ENCODE measurements at places on chromosomes 2 and 18.

DNA sequence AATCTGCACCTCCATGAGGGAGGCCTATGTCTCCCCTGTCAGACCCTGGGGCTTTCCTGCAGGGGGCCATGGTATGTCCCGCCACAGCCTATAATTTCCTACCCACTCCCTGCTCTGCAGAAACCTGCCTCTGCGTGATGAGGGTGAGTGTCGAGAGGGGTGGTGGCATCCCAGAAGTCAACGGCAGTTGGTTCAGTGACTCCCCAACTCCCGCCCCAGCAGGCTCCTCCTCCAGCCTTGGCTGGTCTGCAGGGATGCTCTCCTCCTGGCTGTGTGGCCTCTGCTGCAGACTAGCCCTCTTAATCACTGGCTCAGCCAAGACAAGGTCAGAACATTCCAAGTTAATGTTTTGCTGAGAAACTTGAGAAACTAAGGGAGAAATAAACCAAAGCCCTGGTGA lies 13.3 kb downstream of the CELF4 start:
- DNase-seq: no peak

DNA sequence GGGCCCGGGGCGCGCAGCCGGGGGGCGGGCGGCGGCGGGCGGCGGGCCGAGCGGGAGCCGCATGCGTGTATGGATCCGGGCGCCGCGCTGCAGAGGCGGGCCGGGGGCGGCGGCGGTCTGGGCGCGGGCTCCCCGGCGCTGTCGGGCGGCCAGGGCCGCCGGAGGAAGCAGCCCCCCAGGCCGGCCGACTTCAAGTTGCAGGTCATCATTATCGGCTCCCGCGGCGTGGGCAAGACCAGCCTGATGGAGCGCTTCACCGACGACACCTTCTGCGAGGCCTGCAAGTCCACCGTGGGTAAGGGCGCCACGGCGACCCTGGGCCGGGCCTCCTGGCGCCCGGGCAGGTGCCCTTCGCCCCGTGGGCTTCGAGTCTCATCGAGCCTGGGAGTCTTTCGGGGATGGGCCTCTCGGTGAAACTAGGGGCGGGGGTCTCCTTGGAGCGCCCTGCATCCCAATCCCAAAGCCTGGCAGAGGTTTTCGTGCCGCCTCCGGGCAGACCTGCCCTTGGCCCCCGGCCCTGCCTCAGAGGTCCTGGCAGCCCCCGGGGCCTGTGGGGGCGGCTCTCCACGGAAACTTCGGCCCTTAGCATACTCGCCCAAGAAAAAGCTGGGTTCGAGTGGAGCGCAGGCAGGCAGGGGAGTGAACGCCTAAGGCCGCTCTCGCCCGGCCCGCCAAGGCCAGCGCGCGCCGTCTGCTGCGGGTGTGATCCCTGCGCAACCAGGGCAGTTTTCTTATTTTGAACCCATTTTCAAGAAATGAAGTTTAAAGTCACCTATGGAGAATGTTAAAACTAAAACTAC lies 622 bp downstream of the RAB12 start:
- DNase-seq: peak; percentile 8

- no peak for DNase-seq
Observed at GRCh38 chr2:122244598-122245229, 489.3 kb downstream of the TSN start.

DNA sequence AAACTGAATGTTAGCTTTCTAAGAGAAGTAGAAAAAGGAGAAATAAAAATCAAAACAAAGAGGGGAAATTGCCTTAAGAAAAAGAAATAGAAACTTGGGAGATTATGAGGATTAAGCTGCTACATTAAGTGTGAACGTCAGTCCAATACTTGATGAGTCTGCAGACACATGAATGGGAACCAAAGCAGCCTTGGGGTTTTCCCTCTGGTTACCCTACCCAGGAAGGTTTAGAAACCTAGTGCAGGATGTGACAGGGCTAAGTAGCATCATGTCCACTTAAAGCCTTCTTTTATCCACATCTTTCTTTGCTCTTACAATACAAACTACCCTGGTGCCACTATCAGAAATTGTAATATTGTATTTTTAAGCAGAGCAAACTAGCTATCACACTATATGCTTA lies 22.3 kb downstream of the SLC35F5 start:
- DNase-seq: no peak

DNA sequence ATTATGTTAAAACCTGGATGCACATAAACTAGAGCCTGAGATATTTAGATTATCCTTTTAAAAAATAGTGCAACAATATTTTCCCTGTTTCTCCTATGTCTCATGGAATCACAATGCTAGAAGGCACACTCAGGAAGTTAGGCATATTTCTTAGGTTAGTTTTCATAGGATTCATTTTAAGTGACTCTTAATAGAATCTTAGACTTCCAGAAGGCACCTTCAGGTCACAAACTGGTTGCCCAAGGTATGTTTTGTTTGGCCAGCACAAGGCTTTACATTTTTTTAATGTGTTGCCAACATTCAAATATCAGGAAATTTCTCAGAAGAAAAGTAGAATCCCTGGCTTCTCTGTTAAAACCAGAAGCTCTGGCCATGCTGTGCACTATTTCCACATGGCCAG lies 129.3 kb downstream of the LNPK start:
- DNase-seq: no peak

- DNase-seq: no peak
Observed at GRCh38 chr18:40917056-40917455, 1038.0 kb upstream of the PIK3C3 start.

DNA sequence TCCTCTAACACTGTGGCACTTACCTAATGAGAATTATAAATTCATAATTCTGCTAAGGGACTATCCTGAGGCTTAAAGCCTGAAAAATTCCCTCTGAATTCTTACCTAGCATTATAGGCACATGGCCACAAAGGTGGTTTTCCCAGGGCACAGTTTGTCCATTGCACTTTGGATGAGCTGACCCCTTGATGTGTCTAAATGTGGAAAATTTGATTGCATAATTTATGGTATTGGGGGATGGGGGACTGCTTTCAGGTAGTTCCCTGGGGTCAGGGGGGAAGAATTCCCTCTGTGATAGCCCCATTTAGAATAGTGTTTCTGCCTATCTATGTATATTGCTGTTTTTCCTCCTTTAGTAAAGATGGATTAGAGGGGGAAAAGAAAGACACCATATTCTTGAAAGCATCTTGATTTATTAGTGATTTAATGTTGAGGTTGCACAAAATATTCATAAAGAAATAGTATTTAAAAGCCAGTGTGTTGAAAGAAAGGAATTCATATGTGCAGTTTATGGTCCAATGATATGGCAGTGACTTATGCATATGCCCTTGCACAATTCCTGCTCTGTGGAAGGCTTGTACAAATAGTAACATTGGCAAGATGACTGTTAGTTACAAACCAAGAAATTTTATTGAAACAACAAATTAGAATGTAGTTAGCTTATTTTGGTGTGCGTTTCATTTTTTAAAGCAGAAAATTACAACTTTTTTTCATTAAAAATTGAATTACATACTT lies 8.7 kb upstream of the HTR2B start:
- DNase-seq: no peak

DNA sequence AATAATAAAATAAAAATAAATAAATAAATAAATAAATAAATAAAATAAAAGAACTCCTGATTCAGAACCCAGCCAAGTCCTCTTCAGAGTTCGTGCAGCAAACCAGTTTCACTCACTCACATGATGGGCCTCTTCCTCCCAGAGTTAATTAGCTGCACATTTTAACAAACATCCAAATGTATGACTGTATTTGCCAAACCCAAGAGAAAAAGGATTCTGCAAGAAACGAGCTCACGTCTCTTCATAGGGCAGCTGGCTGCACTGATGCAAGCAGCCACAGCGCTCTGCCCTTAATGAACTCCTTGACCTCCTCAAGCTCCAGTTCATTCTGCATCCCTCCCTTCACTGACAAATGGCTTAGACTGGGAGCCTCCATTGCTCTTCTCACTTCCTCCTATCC lies 55.1 kb downstream of the MREG start:
- no peak for DNase-seq

- DNase-seq: no peak
Observed at GRCh38 chr2:98875081-98875728, 60.8 kb downstream of the CRACDL start.

GRCh38 chr18:41967680-41968079 lies 12.6 kb downstream of the PIK3C3 start:
- DNase-seq: no peak

DNA sequence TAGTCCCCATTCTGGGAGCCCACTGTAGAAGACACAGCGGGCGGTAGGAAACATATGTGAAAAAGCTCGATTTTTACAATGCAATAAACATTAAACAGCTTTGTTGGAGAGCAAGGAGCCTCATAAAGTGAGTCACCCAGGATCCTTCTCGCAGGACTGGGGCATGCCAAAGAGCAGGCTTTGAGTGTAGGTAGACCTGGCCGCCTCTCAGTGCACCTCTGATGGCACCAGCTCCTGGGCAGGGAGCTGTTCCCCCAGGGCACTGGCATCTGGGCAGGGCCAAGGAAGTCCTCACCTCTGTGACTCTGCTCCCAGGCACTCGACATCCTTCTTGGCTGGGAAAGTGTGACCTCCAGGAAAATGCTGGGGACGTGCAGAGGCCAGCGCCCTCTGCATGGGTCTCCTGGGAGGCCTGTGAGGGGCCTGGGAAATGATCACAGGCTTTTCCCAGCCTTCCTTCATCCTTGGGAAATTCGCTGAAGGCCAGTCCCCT lies 94.2 kb downstream of the POLR1A start:
- no peak for DNase-seq

DNA sequence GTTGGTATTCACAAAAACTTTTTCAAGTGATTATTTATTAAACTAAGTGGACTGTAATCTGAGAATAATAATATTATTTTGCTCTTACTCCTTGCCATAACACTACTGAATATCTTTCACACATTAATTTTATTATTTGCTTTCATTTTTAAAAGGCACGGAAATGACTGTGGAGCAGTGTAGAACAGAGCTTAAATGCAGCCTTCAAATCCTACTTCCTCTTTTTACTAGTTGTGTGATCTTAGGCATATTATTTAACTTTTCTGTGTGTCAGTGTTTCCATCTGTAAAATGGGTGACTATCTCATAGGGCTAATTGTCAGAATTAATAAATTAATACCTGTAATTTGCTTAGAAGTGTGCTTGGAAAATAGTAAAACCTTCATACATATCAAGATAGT lies 55.5 kb upstream of the SLC8A1 start:
- DNase-seq: no peak

DNA sequence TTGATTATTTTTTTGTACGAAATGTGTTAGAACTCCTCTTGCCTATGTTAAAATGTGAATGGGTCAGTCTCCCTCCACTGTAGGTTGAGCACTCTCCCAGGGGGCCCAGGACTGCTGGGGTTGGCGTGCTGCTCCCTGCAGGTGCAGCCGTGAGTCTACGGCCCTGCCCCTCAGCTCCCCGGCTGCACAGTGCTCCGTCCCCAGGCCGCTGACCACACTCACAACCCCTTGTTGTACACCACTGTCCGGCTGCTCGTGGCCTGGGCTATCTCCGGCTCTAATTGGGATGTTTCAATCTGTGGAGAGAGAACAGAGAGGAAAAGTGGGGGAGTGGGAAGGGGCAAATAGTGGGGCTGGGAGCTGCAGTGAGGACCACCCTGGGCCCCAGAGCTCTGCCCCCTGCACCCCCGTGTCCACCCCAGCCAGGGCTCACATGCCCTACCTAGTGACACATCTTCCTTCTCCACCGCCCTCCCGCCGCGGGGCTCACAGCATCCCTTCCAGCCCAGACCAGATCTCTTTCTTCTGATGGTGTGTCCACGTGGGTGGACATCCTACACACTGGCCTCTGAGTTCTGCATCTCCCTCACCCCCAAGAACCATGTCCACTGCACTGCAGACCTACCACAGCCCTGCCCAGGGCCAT lies 27.6 kb downstream of the EMX1 start:
- DNase-seq: no peak

DNA sequence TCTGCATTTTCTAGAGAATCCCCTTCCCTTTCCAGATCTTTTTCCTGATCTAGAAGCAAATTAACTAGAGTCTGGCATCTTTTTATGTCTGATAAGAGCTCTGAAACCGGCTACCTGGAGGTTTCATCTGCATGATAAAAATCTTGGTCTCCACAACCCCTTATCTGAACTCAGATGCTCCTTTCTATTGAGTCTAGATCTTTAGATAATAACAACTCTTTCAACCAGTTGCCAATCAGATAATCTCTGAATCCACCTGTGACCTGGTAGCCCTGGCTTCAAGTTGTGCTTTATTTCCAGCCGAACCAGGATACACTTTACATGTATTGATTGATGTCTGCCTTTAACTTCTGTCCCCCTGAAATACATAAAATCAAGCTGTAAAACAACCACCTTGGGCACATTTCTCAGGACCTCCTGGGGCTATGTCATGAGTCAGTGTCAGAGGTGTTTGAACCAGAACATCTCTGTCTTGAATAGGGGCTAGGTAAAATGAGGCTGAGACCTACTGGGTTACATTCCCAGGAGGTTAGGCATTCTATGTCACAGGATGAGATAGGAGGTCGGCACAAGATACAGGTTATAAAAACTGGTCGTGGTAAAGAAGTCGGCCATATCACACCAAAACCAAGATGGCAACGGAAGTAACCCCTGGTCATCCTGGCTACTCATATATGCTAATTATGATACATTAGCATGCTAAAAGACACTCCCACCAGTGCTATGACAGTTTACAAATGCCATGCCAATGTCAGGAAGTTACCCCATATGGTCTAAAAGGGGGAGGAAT lies 20.8 kb downstream of the RALBP1 start:
- DNase-seq: no peak

GRCh38 chr2:95270541-95271081 lies 3.6 kb upstream of the PROM2 start:
- no peak for DNase-seq

DNA sequence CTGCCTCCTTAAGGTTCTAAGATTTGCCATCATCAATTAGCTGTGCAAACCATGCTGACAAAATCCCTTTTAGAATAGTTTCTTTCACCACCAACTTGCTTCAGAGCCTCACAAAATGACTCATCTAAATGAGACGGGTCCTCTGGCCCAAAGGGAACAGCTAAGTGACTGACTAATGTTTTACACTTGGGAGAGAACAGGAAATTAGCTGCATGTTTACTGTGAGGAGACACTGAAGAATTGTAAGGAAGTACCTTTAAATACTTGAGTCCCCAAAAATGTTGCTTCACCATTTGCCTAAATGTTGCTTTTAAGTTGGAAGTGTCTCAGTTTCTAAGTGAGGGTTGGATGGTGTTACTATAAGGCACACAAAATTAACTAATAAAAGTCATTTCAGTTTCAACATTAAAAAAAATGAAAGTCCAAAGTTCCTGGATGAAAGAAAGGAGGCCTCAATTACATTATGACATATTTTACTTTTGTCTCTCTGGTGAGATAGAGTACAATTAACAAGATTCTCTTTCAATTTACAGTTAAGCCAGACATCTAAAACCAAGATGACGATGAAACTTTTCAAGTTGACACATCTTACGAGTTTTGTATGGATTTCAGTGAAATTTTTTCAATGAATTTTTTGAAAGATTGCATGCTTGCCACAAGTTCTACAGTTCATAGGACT lies 229.1 kb upstream of the FN1 start:
- DNase-seq: no peak

- no peak for DNase-seq
Observed at GRCh38 chr2:37575780-37576179, 95.7 kb downstream of the CDC42EP3 start.
